T1000 (cell line): ENCODE measurements at places on chromosomes 2 and 18.

- DNase-seq = no peak
Measured at GRCh38 chr18:57951117-57951796, 92.8 kb upstream of the NEDD4L start.

GRCh38 chr2:151916632-151917031 lies 88.4 kb upstream of the ARL5A start:
- no peak for DNase-seq

- DNase-seq = no peak
Measured at GRCh38 chr18:36394486-36394885, 97.0 kb downstream of the FHOD3 start.

DNA sequence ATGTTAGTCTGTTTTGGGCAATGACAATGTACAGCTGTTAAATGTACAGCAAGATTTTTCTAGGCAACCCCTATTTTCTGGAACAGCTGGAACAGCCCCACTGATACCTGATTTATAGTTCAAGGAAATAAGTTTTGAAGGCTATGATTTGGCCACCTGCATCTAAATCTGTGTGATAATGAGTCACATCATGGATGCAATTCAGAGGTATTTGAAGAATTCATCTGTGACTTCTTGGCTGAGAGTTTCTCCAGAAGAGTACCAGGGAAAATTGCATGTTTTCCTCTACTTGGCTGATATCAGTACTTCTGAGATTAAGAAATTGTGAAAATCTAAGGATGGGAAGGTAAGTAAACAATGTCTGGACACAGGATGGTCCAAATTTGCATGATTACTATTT lies 40.7 kb upstream of the NT5C1B start:
- no peak for DNase-seq

DNA sequence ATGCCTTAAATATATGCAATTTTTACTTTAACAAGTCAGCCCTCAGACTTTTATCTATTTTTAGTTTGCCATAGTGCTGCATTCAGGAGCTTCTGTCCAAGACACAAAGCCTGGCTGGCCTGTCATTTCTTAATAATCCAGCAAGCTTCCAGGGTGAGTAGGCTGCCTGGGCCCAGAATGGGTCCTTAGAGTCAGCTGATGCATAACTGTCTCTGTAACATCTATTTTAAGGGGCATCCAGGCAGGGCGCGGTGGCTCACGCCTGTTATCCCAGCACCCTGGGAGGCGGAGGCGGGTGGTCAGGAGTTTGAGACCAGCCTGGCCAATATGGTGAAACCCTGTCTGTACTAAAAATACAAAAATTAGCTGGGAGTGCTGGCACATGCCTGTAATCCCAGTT lies 11.8 kb upstream of the GNLY start:
- no peak for DNase-seq
